ENCODE measurements at places on chromosomes 5 and 9.

- no peak for DNase-seq
Measured at GRCh38 chr9:1978941-1979340, 36.2 kb upstream of the SMARCA2 start.

DNA sequence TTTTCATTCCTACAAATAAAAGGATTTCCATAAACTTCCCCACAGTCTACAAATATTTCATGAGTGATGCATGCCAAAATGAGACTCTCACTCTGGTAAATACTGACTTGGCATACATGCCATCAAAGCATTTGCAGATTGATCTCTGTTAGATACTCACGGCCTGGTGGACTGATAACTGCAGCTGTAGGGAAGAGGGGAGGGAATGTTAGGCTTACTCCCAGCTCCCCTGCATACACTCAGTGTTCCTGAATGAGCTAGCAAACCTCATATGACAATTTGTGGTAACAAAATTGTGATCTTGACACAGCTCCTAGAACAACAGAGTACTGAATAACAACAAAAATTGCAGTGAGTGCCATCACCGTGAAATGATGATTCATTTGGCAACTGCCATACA is 435.3 kb downstream of the NR2F1-AS1 start:
- no peak for DNase-seq

GRCh38 chr9:77508396-77508795 is 139.7 kb downstream of the GNA14 start:
- no peak for DNase-seq

GRCh38 chr5:102924963-102925362 is 169.9 kb downstream of the PAM start:
- DNase-seq: no peak

DNA sequence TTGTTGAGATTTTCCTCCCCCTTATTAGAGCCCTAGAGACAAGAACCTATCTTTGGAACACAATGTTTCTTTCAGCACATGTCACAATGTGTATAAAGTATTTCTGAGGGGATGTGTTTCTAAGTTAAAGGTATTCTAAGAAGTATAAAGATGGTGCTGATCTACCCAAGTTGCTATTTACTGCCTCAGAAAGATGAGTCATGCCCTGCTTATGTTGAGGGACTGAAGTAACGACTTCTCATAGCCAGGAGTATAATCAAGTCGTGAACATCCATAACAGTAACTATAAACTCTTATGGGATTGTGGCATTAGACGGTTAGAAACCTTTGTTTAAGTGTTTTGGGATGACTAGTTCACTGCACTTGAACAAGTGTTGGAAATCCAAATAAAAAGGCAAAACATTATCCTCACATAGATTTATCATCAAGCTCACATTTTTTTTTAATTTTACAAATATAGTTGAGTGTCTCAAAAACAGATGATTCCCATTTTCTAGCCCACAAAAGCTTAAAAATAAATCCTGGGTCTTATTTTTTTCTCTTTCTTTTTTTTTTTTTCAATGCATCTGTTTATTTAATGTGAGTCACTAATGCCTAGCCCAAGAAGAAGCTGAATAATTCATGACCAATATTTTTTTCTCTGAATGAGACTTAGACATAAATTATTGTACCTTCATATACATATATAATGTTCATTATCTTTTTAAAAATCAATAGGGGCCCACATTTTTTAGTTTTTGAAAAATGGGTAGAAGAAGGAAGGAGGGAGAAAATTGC is 12.2 kb upstream of the TMEM252 start:
- no peak for DNase-seq

DNA sequence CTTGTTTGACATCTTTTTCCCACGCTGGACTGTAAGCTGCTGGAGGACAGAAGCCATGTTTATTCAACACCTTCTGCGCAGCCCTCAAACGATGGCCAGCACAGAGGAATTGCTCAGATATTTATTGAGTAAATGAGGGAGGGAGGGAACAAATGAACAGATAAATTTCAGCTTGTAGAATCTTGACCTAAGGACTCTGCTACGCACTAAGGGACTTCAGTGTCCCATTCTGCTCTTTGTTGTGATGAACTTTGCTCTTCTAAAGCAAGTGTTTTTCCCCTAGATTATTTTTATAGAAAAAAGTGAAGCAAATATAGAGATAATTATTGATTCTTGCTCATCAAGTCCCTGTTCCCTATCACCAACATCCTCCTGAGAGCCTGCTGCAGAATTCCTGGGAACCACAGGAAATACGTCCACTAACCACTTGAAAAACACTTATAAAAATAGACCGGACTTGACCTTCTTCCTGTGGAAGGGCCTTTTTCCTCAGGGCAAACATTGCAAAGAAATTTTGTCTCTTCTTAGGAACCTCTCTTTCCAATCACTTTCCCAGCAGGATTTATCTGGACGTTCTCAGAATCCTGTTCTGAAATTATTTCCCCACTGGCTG is 54.9 kb downstream of the FGF1 start:
- no peak for DNase-seq

All from BE2C (cell line).